ENCODE measurements at places on chromosomes 6 and 20.

DNA sequence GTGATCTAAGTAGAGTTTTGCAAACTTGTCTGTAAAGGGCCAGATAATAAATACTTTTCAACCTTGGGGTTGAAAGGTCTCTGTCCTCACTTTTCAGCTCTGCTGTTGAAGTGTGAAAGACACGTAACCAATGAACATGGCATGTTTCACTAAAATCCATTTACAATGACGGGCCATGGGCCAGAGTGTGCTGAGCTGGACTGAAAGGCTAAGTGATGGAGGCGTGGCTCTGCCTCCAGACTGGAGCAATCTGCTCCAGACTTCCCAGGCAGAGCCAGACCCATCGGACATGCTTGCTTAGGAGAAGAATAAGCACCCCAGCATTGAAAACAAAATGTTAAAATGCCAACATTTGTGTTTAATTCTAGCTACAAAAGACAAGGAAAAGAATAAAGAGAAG, 41.4 kb downstream of the SCAND1 start:
- DNase-seq, result no peak

GRCh38 chr6:148723484-148723883, 23.3 kb upstream of the UST start:
- DNase-seq, result no peak

DNA sequence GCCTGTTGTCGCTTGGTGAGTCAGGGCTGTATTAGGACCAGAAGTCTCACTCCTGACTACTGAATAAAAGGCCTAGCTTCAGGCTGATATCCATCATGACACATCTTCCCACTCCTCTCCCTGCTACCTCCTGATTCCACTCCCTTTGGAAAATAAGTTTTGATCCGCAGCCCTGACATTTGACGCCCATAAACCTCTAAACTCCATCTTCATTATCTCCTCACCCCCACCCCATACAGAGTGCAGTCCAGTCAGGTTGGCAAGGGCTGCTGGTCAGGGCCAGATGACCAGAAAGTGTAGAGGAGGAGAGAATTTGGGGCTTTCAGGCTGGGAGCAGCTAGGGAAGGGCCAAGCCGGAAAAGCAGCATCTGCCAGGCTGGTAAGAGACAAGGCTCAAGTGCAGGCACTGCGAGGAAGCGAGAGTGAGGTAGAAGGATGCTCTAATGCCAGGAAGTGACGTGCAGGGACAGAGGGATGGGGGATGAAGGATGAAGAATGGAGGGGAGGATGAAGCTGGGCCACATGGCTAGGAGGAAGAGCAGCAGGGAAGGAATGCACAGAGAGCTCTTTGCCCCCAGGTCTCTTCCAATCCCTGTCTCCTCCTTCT, 1.2 kb downstream of the GGT7 start:
- no peak for DNase-seq

GRCh38 chr6:33445119-33445603, 9.2 kb upstream of the ZBTB9 start:
- DNase-seq, result no peak

DNA sequence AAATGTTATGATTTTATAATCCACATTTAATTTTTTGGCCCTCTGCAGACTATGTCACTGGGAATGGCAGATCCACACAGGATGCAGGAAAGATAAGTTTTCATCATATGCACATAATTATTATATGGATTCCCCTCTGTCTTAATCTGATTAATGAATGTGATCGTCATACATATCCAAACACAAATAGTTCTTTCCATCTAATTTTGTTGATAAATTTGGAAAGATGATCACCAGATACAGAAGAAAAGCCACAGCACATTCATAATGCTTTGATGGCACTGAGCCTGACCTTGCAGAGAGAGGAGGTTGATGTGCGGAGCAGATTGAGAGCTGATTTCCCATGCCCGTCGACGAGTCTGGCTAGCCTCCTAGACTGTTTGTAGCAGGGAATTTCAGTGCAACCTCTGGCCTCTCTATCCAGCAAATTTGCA, 471.5 kb downstream of the EPM2A start:
- DNase-seq, result no peak

- no peak for DNase-seq
These were observed 37.8 kb downstream of the PTPN1 start for GRCh38 chr20:50547964-50548363.

- DNase-seq, result no peak
These were observed 315.4 kb upstream of the JARID2 start for GRCh38 chr6:14930366-14930989.

GRCh38 chr6:45610832-45611231, 233.1 kb upstream of the SUPT3H start:
- no peak for DNase-seq

- DNase-seq, result no peak
These were observed 9.2 kb upstream of the CPNE1 start for GRCh38 chr20:35673884-35674283.

GRCh38 chr20:41717483-41717882, 99.3 kb upstream of the CHD6 start:
- no peak for DNase-seq

- DNase-seq, result no peak
These were observed 49.9 kb downstream of the RPRD1B start for GRCh38 chr20:38083338-38084048.

DNA sequence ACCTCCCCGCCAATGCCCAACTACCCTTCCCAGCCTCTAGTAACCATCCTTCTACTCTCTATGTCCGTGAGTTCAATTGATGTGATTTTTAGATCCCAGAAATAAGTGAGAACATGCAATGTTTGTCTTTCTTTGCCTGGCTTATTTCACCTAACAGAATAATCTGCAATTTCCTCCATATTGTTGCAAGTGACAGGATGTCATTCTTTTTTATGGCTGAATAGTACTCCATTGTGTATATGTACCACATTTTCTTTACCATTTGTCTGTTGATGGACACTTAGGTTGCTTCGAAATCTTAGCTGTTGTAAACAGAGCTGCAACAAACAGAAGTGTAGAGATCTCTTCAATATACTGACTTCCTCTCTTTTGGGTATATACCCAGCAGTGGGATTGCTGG, 65.0 kb downstream of the RNF217 start:
- no peak for DNase-seq

DNA sequence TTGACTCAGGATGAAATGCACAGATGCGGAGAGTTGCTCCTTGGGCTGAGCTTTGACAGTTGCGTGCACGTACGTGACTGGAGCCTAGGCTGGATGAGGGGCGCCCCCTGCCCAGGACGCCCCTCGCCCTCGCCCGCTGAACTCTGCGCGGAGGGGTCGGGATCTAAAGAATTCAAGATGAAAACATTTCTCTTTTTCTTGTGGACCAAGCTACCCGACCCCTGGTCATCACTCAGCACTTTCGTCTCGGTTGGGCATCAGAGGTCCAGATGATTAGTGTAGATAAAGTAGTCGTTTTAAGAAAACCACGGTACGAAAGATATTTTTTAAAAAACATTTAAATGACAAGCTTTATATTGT, 700 bp downstream of the DTD1 start:
- DNase-seq, result no peak

- no peak for DNase-seq
These were observed 976.9 kb downstream of the KIF16B start for GRCh38 chr20:15596220-15596890.
